ENCODE measurements at places on chromosomes 1 and 21.

DNA sequence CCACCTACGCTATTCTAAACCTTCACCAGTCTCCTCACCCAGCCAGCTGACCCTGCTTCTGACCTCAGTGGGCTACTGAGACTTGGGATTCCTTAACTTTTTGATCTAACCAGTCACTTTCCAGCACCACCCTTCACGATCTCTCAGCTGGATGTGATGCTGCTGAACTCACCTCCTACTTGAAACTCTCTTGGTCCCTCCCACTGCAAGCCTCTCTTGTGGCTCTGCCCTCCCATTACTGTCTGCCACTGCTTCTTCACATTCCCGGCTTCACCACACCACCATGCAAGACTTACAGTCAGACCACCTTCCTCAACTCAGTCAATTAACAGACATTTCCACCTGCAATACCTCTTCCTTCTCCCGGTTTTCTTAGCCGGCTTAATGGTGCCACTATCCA lies 6.3 kb downstream of the TAF5L start:
- no peak for DNase-seq

- DNase-seq = no peak
Observed at GRCh38 chr1:240998024-240998423, 359.0 kb downstream of the RGS7 start.

DNA sequence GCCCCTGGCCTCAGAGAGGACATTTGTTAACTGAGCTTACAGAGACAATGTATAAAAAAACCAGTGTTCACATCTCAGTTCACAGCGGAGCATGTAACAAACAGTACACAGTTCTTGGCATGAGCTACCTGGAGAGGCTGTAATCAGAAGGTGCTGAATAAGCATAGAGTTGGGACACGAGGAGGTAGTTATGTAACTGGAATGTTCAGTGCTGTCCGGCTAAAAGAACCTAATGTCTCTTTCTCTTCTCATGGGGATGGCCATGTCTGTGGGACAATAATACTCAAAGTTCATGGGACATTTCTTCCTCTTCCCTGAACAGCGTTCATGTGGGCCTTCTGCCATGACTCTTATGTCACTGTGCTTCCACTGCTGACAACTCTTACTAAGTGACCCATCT lies 17.2 kb upstream of the STX12 start:
- no peak for DNase-seq

- no peak for DNase-seq
Observed at GRCh38 chr1:26417111-26417759, 6.6 kb downstream of the LIN28A start.

- DNase-seq = no peak
Observed at GRCh38 chr1:58898739-58899586, 115.1 kb upstream of the JUN start.

GRCh38 chr1:20711285-20712214 lies 6.3 kb downstream of the KIF17 start:
- no peak for DNase-seq

GRCh38 chr1:72326494-72326893 lies 44.2 kb upstream of the NEGR1 start:
- no peak for DNase-seq

DNA sequence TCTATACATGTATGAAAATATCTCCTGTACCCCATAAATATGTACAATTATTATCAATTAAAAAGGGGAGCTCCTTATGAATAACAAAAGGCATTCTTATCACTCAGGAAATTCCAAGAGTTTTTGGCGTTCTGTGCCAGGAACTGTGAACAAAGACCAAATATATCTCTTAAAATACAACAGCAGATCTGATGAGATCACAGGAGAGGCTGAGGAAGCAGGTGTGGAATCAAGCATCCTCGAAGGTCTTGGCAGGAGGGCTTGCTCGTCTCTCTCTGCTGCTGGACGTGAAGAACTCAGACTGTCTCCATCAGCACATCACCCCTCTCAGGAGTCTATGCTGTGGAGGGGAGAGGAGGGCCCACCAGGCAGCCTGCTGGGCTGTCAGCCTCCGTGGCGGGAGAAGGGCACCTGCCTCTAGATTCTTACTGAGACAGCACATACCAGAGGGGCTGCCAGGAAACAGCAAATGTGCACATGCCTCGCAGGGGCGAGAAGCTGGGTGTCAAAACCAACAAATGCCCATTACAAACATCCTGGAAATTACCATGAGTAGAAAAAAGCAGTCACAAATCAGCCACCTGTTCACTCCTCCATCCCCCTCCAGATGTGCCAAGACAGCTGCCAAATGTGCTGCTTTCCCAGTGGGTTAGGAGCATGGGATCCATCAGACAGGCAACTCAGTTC lies 30.8 kb upstream of the FAM89A start:
- DNase-seq = no peak

GRCh38 chr1:211932933-211933254 lies 102.3 kb upstream of the LPGAT1 start:
- DNase-seq = no peak

GRCh38 chr1:239786464-239786863 lies 305.2 kb upstream of the FMN2 start:
- DNase-seq = no peak

- no peak for DNase-seq
Observed at GRCh38 chr1:117985973-117986372, 56.4 kb downstream of the WDR3 start.

DNA sequence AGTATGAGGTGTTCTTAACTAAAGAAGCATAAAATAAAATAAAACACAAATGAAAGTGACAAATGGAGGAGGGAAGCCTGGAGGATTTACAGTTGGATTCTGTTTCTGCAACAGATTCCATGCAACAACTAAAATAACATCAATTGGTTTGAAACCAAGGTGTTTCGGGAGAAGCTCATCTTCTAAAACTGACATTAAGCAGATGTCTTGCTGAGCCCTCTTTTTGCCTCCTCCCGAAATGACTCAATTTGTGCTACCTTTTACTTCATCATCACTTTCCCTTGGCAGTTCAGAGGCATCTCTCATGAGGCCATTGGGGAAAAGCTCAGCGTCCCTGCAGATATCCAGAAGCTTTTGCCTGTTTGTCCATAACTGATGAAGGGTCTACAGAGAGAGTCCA lies 121.6 kb upstream of the ADAR start:
- DNase-seq = no peak

GRCh38 chr1:224212618-224213061 lies 29.6 kb downstream of the DEGS1 start:
- no peak for DNase-seq

- DNase-seq = no peak
Observed at GRCh38 chr1:55363268-55363667, 148.1 kb upstream of the USP24 start.

- DNase-seq = no peak
Observed at GRCh38 chr1:241849345-241849695, 1.3 kb downstream of the EXO1 start.

DNA sequence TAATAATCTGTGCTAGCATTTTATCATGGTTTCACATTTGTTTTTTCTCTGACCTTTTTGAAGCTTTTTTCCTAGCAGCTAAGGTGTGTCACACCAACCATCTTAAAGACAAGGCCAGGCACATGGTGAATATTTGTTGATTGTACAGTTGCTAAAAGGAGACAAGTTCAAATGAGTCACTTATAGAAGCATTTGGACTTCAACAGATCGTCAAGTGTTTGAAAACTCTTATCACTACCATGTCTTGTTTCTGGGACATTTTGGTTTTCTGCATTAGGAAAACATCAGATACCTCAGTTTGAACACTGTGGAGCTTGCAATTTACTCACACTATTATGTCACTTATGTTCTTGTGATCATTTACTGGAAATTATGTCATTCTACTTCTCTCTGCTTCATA lies 407.3 kb downstream of the USP25 start:
- no peak for DNase-seq

DNA sequence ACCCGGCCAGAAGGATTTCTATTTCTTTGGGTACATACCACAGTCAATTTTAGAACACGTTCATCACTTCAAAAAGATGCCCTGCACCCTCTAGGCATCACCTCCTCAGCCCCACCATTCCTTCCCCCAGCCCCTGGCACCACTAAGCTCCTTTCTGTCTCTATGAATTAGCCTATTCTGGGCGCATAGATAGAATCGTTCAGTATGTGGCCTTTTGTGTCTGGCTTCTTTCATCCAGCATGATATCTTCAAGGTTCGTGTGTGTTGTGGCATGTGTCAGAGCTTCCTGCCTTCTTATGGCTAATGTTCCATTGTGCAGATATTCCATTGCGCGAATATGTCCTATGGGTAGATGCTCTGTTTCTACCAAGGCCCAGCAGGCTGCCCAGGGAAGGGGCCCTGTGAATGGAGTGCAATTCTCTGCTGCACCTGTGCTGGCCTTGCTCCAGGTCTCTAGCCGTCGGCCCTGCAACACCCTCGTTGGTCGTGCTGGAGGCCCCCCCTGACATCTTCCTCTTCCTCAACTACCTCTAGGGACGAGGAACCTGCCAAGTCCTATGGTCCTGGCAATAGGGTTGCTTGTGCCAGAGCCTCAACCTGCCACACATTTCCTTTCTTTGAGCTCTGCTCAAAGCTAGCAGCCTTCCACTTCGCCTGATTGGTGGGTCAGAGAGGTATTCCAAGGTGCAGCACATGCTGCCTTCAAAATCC lies 113.5 kb downstream of the RIPK4 start:
- no peak for DNase-seq

GRCh38 chr1:237677979-237678378 lies 212.7 kb downstream of the ZP4 start:
- no peak for DNase-seq
